ENCODE measurements at places on chromosomes 4 and X.

- DNase-seq: peak; percentile 27
Observed at GRCh38 chrX:140355922-140356321, 148.9 kb downstream of the SOX3 start.

DNA sequence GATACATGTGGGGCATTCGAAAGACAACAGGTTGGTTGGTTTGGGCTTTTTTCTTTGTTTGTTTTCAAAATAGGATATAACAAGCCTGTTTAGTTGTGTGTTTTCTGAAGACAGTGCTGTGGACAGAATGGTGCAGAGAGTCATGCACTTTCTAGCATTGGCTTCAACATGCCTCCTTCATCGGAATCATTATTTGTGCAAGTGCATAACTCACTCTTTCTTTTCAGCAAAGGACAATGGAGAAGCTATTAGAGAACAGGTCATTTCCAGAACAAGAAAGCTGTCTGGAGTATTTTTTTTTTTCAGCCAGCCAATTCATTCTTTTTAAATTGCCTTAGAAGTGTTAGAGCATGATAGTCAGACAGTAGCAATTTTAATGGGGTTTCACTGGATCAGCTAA lies 225.8 kb downstream of the STK32B start:
- no peak for DNase-seq

DNA sequence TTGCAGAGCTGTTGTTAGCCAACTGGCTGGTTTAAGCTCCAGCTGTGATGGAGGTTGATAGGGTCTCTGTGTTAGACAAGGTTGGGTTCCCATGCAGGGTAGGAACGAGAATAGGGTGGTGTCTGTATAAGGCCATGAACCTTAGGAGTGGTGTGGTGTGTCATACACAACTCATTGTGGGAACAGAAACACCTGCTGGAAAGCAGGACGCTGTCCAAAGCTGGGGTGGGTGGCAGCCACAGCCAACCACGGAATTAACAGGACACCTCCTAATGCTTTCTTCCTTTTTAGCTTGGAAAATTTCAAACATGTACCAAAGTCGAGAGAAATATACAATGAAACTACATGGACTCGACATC lies 94.4 kb downstream of the ARHGAP10 start:
- no peak for DNase-seq

- DNase-seq: no peak
Observed at GRCh38 chr4:177010418-177010817, 217.7 kb upstream of the VEGFC start.

GRCh38 chrX:102745857-102746584 lies 25.5 kb downstream of the GPRASP3 start:
- DNase-seq: peak; percentile 65

- DNase-seq: no peak
Observed at GRCh38 chr4:19213388-19213787, 1038.3 kb upstream of the SLIT2 start.

GRCh38 chr4:104493081-104493831 lies 1.4 kb downstream of the CXXC4 start:
- peak; percentile 29 for DNase-seq

DNA sequence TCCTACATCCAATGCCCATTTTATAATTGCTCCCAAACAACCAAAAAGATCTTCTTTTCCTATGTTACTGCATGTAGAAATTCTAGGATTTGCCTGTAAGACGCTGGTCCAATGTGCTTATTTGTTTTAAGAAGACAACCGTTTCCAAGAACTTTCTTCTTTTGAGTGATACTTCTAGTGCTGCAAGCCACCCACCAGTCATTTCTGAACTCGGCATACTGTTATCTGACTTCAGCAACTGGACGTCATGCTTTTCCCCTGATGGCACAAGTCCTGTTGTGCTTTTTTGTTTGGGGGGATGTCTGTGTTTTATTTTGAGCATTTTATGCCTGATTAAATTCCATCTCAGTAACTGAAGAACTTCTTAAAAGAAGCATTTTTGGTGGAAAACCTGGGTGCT lies 16.0 kb upstream of the RAP1GDS1 start:
- no peak for DNase-seq

DNA sequence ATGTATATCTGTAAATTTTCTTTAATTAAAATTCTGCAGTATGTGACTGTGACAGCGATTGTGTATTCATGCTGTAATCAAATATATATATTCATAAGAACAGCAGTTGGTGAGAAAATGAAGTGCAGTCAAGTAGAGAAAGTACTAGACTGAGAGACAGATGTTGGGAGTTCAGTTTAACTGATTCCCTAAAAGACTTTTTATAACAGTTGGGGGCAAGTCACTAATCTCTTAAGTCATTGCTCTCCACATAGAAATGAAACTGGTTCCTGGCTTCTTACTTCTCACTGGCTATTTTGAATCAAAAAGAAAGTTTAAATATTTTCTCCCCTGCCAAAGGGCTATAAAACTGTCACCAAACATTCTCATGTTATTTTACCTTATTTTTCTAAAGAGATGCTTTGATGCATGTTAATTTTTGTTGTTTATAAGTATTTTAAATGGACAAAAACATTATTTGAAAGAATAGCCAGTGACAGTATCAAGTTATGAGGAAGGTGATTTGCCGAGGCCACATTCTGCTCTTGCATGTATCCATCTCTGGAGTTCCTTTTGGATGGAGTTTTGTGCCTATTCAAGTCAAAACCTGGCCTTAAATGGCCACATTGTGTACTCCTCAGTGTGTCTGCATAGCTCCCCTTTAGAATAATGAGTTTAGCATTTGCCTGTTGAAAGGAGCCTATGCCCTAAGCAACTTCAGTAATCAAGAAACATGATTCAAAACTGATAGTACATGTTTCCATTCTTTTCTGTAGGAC lies 30.8 kb downstream of the EXOC1 start:
- DNase-seq: no peak

DNA sequence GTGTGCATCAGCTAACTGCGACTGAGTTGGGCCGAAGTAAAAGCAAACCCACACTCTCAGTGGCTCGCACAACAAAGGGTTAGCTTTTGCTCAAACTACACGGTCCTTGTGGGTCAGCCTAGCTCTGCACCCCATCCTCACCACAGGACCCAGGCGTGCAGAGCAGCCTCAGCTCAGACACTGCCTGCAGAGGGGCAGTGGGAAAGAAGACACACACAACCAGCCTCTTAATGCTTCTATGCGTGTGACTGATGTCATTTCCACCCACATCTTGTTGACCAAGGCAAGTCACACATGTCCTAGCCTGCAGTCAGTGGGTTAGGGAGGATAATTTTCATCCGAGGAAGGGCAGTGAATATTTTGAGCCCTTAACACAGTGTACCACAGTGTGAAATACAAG lies 40.5 kb downstream of the HMGB2 start:
- DNase-seq: no peak

DNA sequence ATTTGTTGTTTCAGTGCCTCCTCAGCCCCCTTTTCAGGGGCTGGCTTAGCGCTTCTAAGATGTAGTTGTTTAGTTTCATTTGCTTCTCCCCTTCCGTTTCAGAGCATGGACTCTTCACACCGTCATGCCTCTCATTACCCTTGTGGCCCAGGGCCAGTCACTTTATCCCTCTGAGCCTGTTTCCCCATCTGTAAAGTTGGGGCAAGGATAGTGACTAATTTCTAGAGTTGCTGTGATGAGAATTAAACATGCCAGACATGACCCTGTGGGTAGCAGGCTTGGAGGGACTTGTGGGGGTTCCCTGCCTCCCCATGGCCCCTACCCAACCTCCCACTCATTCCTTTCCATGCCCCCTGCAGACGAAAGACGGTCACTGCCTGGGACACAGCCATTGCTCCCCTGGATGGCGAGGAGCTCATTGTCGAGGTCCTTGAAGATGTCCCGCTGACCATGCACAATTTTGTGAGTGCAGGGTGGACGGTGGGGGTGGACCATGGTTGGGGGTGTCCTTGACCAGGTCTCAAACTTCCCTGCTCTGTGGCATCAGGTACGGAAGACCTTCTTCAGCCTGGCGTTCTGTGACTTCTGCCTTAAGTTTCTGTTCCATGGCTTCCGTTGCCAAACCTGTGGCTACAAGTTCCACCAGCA lies 3.6 kb downstream of the ARAF start:
- no peak for DNase-seq

DNA sequence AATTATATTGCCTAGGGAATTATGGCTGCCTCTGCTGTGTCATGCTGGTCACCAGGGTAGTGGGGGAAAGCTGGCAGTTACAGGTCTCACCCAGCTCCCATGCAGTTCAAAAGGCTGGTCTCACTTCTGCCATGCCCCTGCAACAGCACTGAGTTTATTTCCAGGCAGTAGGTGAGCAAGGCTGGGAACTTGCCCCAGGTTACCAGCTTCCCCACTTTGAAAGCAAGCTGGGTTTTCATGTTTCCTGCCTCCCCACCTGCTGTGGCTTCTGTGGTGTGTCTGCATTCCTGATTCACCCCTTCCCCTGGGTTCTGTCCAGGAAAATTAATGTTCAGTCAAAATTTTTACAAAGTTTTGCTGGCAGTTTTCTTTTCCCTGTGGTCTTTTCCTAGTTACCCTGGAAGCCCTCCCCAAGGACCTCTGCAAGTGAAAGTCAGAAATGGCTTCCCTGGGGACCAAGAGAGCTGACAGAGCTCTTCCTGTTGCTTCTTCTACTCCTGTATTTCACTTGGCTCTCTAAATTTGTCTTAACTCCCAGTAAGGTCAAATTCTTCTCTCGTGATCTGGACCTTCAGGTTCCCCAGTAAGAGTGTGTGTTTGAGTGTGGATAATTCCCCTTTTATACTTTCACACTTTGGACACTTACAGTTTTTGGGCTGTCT lies 58.5 kb upstream of the AGTR2 start:
- no peak for DNase-seq

DNA sequence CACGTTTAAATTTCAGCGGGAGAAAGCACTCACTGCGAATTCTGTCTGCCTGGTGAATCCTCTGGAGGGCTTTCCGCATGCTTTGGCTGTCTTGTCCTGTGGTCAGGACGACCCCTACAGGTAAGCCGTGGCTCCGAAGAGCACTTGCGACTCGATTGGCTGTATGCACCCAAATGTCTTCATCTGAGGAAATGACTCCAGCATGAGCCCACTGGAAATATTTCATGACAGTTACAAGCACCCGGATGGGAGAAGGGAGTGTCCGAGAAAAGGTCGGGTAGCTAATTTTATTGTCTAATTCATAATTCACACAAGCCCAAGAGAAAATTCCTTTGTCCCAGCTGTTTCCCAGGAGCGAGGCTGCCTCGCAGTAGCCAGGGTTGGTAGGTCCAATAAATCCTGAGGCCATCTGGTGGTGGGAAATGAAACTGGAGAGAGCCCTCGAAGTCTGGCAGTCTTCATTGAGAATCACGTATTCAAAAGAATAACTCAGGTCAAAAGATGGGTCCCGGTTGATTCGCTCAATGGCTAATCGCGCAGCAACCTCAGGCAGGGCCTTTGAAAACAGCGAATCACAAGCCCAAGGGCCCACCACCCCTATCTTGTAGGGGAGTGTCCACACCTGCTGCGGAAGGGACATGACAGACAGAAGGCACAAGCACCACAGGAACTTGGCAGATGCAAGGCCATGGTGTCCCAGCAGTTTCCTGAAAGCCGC lies 6.6 kb downstream of the GUCY2F start:
- peak; percentile 92 for DNase-seq

DNA sequence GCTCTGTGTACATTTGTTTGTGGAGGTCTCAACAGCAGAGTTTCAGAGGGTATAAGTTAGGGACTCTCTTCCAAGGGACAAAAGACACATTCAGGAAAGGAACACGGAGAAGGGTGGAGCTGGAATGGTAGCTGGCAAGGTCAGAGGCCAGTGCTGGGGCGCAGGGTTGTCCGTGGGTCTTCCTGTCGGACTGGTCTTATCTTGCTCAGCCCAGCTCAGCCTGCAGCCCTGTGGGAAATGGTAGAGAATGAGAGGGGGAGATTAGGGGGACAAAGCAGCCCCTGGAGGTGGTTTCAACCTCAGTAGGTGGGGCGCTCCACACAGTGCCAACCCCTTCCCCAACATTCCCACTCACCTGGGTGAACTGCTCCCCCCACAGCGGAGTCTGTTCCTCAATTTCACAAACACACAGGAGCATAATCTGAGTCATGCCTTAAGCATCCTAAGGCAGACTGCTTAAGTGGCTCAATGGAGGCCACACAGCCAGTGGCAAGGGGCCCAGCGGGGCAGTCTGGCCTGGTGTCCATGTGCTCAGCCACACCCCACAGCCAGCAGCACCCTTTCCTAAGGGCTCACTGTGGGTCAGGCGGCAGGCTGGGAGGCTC lies 6.9 kb upstream of the HDAC6 start:
- DNase-seq: peak; percentile 61

- DNase-seq: no peak
Observed at GRCh38 chr4:164846566-164846965, 30.4 kb upstream of the APELA start.

GRCh38 chr4:133270021-133270570 lies 121.0 kb downstream of the PCDH10 start:
- DNase-seq: no peak

DNA sequence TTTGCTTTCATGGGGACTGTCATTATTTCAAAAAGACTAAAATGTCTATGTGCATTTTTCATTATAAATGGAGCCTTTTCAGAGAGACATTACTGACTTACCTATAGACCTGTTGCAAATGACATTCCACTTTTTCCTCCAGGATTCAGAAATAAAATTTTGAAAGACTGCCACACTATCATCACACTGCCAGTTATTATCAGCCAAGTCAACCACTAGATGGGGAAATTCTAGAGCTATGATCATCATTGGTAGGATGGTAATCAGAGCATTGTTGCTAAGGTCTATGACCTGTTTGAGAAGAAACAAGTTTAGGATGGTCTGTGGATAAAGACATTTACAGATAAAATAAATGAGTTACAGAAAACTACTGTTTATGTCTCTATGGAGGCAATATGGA lies 22.5 kb downstream of the LRRC66 start:
- no peak for DNase-seq

DNA sequence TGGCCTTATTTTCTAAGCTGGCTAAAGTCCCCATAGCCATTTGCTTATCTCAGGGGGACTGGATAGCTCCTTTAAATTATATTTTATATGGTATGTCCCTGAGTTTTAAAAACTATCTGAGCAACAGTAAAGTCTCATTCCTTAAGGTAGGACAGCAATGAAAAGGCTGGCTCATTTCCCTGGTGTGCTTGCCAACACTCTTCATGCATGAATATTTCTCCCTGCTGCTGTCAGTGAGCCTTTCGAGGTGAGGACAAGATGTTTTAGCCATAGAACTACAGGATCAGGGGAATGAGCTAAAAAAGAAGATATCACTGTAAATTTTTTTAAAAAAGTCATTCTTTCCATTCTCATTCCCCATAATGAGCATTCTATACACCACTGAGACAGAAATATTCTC lies 427.3 kb upstream of the FAM241A start:
- no peak for DNase-seq

DNA sequence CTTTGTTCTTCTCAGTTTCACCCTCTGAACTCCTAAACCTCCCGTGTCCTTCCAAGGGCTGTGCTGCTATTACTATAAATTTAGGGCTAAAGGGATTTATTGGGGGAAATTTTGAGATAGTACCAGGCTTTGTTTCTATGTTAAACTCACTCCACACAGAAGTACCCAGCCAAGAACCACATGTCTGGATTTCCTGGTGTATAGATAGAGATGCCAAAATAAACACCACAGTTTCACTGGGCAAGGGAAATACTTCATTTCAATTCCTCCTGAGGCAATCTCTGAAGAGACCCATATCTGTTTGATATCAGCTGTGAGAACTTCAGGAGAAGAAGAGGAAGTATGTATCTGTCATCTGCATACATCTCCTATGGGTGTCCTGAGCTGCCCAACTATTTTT lies 21.7 kb upstream of the CLNK start:
- DNase-seq: no peak
